ENCODE measurements at places on chromosomes 12 and 14. TPM values are rescaled to one million over a fixed set of nuclear protein-coding genes. Genes with fewer than 3 reads are reported as not detected.

The TCL1B gene
- not detected for total RNA-seq

The RNF212B gene
- total RNA-seq: not detected

The APOLD1 gene
- 21.4 TPM for total RNA-seq

The LHX5 gene
- not detected for total RNA-seq

GRCh38 chr12:50642035-50642451 lies 121.9 kb upstream of the ATF1 start:
- DNase-seq: no peak

DNA sequence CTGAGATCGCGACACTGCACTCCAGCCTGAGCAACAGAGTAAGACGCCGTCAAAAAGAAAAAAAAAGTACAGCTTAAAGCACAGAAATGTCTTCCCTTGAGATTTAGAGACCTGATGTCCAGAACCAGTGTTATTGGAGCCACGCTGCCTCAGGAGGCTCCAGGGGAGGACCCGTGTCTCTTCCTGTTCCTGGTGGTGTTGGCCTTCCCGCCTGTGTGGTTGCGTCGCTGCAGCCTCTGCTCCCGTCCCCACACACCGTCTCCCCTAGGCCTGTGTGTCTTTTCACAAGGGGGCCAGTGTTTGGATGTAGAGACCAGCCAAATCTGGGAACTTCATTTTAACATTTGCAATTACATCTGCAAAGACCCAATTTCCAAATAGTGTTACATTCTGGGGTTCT lies 8.6 kb upstream of the FBRSL1 start:
- no peak for DNase-seq
